CD8-positive, alpha-beta memory T cell (primary cell): ENCODE measurements at places on chromosomes 1 and 21.

GRCh38 chr1:67333603-67334002, 25.9 kb downstream of the IL12RB2 start:
- DNase-seq, result no peak

DNA sequence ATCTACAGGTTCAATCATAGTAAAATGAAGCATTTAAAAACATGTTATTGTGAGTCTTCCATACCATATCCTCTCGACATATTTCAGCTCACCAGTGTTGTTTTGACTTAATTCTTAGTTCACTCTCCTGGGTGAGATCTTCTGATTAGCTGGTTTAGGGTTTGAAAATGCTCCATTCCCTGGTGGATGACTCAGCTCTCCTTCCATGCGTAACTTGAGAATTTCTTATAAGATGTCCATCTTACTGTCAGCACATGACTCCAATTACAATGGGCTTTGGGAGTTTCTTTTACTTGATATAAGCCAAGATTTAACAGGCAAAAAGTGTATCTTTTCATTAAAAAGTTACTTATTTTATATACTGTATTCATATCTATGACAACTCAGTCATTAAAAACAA, 476.5 kb downstream of the BRINP3 start:
- no peak for DNase-seq

GRCh38 chr1:6259491-6260362, 1.2 kb downstream of the GPR153 start:
- peak; percentile 78 for DNase-seq

- no peak for DNase-seq
Observed at GRCh38 chr1:224564454-224565084, 51.5 kb upstream of the CNIH3 start.

GRCh38 chr1:185788386-185788785, 54.2 kb downstream of the HMCN1 start:
- no peak for DNase-seq

DNA sequence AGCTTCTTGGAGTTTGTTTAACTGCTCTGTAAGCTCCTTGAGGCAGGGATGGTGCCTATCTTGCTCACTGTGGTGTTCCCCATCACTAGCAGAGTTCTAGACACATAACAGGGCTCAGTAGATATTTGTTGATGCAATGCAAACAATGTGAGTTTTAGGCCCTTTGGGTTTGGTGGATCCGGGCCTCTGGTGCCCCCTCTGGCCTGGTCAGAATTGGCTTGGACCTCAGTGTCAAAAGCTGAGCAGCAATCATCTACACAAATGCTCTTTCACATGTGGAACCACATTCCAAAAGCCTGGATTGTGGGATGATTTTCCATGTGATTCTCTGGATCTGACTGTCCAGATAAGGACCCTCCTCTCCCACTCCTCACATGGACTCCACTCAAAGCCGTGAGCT, 53.4 kb upstream of the BCAR3 start:
- DNase-seq, result no peak

DNA sequence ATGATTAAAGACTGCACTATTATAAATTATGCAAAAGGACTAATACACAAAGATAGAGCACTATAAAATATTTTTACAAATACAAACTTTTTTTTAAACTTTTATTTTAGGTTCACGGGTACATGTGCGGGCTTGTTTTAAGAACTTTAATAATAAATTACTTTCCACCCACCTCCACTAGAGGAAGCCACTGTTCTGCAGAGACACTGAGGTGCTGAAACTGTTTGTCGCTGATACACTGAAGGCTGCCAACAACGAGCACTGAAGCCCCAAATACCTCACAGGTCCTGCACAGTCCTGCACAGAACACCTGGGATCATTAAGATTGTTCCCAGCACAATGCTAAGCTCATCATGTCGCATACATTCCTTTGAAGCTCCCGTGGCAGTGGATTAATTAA, 19.9 kb downstream of the COA6 start:
- DNase-seq, result no peak

DNA sequence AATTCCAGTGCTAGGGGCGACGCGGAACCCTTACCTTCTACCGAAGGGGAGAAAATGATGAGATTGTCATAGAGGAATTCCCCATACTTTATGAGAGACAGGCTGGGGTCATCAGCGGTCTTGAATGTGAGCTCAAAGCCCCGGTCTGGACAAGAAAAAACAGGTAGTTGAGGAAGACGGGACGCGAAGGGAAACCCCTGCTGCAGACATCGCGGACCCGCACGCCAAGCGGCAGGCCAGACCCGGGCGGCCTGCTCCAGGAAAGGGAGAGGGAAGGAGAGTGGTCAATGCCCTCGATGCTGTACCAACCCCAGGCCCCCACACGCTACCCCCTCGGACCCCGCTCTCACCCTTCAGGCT, 342 bp downstream of the DDOST start:
- DNase-seq, result peak; percentile 5
